ENCODE measurements at places on chromosomes 12 and 14.

DNA sequence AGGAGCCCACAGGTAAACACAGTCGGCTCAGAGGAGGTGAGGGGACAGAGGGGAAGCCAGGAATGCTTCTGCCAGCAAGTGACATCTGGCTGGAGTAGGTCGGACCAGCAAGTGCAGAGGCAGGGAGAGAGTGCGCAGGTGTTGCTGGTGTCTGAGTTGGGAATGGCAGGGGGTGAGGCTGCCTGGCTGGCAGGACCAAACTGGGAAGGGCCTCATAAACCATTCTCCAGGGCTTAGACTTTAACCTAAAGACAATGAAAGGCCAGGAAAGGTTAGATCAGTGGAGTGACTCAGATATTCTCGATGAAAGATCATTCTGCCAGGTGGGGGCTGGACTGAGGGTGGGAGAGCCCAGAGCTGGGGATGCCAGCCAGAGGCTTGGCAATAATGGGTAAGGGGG is 66.4 kb downstream of the ITPK1 start:
- no peak for DNase-seq

DNA sequence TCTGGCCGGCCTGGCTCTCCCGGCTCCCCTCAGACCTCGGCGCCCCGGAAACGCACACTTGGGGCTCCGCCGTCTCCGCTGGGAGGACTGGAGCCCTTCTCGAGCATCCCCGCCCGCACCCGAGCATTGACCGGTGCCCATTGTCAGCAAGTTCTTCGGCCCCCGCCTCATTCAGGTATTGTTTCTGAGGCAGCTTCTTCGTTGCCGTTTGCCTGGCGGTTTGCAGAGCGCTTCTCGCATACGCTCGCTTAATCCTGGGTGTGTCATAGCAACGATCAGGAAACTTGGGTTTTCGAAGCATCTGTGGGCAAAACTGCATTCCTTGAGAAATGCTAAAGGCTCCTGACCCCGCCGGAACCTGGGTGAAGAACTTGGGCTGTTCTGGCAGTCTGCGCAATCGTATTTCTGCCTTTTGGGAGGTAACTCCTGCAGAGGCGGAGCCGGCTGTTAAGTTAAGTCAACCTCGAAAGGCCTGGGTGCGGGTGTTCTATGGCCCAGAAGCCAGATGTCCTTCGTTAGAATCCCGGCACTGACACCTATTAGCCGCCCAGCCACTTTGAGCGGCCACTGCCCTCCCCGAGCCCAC is 518 bp downstream of the GSKIP start:
- peak; percentile 4 for DNase-seq

GRCh38 chr12:2722806-2723205 is 72.0 kb upstream of the FKBP4 start:
- no peak for DNase-seq

GRCh38 chr12:119283310-119283709 is 51.2 kb upstream of the CCDC60 start:
- no peak for DNase-seq

DNA sequence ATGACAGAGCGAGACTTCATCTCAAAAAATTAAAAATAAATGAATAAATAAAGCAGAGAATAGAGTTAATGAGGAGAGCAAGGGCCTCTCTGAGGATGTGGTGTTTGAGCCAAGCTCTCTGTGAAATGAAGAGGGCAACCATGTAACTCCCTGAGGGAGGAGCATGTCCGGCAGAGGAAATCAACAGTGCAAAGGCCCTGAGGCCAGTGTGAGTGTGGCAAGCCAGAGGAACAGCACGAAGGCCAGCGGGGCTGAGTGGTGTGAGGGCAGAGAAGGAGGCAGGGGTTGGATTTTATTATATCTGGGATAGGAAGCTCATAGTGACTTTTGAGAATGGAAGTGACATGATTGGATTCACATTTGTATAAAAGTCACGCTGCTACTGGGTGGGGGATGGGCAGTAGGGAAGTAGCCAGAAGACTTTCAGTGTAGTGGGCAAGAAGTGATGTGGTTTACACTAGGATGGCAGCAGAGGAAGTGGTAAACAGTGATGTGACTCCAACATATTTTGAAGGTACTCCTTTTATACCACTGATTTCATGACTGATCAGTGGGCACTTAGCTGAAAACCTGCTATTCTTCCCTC is 10.3 kb upstream of the LRP1-AS start:
- DNase-seq = no peak

GRCh38 chr12:6873094-6874014 is at the start of gene SPSB2:
TSS of gene SPSB2 (minus strand) at chr12:6873303. CDS start at chr12:6872901, 402 bp downstream.
- peak; percentile 99 for DNase-seq

- DNase-seq = no peak
These were observed 6.4 kb upstream of the DTX1 start for GRCh38 chr12:113049976-113050742.

GRCh38 chr12:108378926-108379325 is 39.8 kb upstream of the CMKLR1 start:
- DNase-seq = no peak

GRCh38 chr12:39935839-39936238 is 170.0 kb downstream of the SLC2A13 start:
- no peak for DNase-seq

GRCh38 chr14:90522571-90523191 is 125.9 kb downstream of the CALM1 start:
- no peak for DNase-seq

GRCh38 chr12:14138495-14138894 is 157.1 kb upstream of the GRIN2B start:
- no peak for DNase-seq

DNA sequence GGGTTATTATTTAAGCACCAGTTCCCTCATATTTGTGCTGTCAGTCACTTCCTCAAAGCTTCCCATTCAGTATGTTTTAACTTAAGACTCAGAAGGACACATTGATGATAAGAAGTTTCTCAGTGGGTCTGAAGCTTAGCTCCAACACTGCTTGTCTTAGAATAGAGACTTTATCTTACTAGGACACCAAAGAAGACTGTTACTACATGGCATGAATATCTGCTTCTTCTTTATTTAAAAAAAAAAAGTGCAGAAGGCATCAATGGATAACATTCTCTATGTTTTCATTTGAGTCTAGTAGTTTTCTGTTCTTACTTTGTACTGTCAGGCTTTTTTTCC is 404.2 kb downstream of the DAD1 start:
- no peak for DNase-seq

DNA sequence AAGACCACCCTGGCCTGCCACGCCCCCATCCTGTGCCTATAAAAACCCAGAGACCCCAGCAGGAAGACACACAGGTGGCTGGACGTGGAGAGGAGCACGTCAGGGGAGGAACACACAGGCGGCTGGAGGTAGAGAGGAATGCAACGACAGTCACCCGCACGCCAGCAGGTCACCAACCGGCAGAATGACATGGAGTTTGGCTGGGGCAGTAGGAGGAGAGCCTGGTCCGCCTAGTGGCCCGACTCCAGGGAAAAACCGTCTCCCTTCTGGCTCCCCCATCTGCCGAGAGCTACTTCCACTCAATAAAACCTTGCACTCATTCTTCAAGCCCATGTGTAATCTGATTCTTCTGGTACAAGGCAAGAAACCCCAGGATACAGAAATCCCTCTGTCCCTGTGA is 62.7 kb upstream of the KCNH3 start:
- no peak for DNase-seq

GRCh38 chr12:122089077-122089476 is 10.5 kb downstream of the MLXIP start:
- no peak for DNase-seq

DNA sequence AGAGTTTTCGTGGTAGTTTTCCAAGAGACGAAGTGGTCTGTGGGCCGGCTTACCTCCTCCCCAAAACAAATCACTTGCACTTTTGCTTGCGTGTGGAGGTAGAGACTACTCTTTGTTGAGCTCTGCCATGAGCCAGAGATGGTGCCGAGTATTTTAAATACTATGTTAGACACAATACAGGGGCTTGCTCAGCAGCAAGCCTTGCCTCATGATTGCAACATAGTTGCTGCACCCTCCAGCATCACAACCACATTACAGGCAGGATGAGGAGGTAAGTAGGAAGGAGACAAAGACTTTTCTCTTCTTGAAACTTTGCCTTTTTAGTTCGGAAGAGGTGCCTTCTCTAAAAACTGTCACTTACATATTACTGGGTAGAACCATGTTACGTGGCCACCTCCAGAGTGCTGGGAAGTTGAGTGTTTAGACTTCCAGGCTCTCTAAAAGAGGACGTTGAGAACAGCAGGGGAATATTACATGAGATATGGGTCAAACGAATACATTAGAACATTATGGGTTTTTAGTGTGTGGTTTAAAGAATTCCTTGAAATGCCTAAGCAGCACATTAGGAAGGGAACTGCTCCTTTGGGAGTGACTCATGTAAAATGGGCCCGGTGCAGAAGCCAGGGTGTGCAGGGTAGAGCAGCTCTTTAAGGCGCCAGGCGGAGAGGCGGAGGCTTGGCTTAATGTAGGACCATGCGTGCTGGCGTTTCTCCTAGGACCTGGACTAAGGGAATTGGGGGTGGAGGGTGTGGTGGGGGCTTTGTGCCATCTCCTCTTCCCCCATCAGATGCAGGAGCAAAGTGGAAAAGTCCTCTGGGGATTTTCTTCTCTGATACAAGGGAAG is 110.6 kb upstream of the PRMT8 start:
- no peak for DNase-seq

GRCh38 chr14:99537399-99537798 is 56.2 kb downstream of the CCNK start:
- no peak for DNase-seq

- no peak for DNase-seq
These were observed 79.5 kb upstream of the C14orf180 start for GRCh38 chr14:104499784-104500760.

DNA sequence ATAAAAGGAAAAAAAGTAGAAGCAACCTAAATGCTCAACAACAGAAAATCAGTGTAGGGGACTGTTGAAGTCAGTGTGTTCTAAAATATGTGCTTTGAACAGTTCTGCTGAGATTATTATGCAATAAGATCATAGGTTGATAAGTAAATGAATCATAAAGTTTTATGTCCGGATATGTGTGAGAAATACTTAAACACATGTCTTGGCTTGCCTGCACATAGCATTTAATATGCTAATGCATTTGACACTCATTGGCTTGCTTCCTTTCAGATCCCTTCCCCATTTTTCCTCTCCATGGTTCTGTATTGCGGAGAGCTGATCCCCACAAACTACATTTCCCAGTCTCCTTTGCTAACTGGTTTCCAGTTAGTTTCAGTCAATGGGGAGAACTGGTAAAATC is 573.8 kb upstream of the TBX3 start:
- DNase-seq = no peak

- DNase-seq = no peak
These were observed 232.6 kb downstream of the FLRT2 start for GRCh38 chr14:85762526-85762925.

GRCh38 chr14:104582662-104583061 is 3.1 kb downstream of the C14orf180 start:
- DNase-seq = no peak

GRCh38 chr12:8970432-8970831 is 18.9 kb upstream of the KLRG1 start:
- no peak for DNase-seq

- no peak for DNase-seq
These were observed 10.7 kb downstream of the USP15 start for GRCh38 chr12:62270872-62271271.

GRCh38 chr12:132357623-132358186 is 28.3 kb upstream of the GALNT9 start:
- DNase-seq = no peak

DNA sequence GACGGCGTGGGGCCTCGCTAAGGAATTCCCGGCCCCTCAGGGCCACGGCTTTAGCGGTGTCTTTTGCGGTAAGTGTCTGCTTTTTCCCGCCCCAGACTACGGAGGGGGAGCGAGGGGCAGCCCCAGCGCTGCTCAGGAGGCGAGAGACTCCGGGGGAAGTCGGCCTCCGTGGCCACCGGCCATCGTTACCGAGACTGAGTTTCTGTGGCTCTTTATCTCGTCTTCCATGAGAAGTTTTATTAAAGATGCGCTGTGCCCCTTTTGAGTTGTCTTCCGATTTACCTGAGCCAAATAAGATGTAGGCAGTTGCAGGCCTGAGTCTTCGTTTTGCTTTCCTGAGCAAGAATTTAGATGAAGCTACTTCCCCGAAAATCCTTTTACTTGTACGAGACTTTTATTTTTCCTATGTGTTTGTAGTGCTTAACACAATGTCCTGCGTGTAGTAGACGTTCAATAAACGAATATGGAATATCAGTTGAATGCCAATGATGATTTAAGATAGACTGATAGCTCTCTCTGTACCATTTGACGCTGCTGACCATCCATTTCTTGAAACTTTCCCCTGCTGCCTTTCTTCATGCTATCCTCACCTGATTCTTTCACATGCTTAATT is 462 bp downstream of the SRP54 start:
- DNase-seq = no peak

- DNase-seq = no peak
These were observed 4.2 kb downstream of the VASH1 start for GRCh38 chr14:76765461-76765931.

DNA sequence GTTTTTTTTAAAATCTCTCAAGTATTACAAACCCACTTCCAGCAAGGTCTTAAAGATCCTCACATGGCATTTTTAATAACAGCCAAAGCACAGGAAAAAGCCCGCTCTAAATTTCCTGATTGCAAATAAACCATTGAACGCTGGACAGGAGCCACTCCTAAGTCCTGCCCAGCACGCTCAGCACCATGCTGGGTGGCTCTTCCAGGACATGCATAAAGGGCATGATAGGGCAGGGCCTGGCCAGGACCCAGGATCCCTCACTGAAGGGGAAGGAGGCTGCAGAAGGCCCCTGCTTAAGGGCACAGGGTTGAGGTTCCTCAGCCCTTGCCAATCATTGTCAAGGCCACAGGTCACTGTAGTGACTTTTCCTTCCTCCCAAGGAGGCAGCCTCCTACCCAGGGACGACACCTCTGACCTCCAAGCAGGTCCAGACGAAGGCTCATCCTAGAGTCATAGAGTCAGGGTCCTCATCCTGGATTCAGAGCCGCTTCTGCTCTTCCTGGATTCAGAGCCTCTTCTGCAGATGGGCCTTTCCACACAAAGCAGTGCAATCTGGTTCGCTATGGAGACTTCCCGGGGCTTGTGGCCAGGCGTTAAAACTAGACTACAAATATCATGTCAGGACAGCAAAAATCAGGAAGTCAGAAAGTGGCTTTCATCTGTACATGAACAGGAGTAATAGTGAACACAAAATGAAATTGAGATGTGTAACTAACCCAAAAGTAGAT is 123.8 kb downstream of the GCH1 start:
- DNase-seq = no peak

DNA sequence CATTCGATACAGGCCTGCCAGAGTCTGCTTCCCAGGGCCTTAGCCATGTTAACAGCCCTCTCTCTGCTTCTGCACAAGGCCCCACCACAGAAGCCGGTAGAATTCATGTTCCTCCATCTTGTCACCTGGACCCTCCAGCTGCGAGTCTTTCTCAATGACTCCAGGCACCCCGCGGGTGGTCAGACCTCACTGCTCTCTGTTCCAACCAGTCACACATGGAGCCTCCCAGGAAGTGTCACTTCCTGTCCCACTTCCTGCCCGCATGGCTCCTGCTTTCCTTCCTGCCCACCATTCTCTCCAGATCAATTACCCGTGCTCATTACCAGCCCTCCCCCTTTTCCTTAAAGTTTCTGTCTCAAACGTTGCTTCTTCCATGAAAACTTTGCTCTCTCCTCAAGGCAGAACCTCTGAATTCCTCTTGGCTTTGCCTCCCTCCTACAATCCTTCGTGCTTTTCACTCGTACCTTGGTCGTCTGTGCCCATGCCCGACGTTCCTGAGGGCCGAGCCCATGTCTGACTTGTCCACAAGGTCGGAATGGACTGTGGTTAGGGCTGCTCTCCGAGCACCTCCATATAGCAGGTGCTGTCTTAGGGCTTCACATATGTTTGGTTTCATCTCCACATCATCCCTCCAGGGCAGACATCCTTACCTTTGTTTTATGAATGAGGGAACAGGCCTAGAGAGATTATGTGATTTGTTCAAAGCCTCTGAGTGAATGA is 172.1 kb downstream of the TSPAN9 start:
- no peak for DNase-seq

- no peak for DNase-seq
These were observed 161.3 kb upstream of the CAND1 start for GRCh38 chr12:67107751-67108269.
